ENCODE measurements at places on chromosomes 6 and 20.

- no peak for DNase-seq
These were observed 39.0 kb downstream of the MYH7B start for GRCh38 chr20:34994509-34995131.

DNA sequence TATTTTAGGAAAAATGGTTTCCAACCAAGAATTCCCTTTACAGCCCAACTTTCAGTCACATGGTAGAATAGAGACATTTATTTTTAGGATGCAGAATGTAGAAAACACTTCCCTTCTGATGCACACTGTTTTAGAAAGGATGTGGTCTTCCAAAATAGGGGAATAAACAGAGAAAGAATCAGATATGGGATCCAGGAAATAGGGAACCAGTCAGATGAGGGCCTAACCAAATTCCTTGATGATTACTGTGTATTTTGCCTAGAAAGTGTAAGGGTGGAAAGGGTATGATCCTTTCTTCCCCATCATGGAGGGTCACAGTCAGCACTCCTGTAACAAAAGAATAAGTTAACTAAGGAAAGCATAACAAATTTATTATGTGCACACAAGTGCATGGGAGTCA lies 27.4 kb downstream of the SLX4IP start:
- no peak for DNase-seq

GRCh38 chr6:138107752-138108592 lies 753 bp upstream of the PERP start:
- DNase-seq: peak; percentile 8

DNA sequence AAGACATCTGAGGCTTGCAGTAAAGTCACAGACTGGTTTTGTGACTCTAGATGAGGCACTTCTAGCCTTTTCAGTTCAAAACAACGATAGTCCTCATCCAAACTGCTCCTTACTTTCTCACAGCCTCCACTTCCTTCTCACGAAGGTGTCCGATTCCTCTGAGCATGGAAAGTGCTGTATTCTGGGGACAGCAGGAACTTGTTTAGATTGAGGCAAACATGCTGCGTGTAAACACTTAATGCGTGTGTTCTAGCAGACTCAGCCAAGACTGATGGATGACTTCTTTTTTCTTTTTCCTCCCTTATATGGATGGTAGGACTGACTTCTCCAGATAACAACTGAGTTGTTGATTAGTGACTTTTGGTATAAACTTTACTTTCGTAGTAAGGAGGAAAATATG lies 80.2 kb upstream of the PRDM1 start:
- DNase-seq: no peak

DNA sequence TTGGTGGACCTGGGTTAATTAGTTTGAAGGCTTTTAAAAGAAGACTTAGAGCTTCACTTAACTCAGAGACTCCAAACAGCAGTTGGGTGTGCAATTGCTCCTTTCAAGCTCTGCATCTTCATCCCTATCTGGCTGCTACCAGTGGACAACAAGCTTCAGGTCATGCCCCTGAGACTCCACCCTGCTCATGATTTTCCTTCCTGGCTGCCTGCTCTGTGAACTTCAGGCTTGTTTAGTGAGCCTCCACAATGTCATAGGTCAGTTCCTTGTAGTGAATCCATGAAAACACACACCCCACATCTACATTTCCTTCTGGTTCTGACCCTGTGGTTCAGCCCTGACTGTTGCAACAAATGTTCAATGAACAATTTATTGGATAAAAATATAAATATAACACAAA lies 61.1 kb upstream of the MARCKS start:
- DNase-seq: no peak

DNA sequence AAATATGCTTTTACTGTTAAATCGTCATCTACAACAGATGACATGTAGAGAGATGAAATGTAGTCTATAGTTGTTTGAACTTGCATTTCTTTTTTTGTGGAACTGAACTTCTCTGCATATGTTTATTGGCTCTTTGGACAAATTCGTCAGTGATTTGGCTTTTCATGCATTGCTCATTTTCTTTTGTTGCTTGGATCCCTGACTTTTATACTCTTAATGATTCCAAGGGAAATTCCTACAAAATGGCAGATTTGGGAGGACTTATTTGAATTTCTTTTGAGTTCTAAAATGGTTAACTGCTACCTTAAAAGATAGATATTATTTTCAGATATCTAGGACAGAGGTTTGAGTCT lies 65.4 kb downstream of the UTRN start:
- no peak for DNase-seq

GRCh38 chr6:13581700-13582229 lies 7.4 kb downstream of the SIRT5 start:
- DNase-seq: no peak

GRCh38 chr20:11457488-11457887 lies 460.2 kb upstream of the BTBD3 start:
- no peak for DNase-seq

DNA sequence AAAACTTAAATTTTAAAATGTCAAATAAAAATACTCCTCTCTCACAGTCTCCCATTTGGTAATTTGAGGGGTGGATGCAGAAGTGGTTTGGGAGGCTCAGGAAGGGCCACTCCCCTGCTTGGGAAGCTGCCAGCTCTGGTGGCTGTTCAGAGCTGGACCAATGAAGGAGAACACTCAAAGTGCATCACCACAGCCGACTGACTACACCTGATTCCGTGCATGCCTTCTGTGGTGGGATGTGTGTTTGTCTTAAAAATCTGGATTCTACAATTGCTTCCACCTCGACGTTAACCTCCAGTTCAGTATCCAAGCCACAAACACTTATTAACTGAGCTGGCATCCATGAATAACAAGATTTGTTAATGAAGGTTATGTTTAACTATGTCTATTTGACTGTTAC lies 137.3 kb downstream of the FOXC1 start:
- DNase-seq: no peak

GRCh38 chr20:51027035-51027795 lies 4.3 kb upstream of the KCNG1 start:
- DNase-seq: no peak

DNA sequence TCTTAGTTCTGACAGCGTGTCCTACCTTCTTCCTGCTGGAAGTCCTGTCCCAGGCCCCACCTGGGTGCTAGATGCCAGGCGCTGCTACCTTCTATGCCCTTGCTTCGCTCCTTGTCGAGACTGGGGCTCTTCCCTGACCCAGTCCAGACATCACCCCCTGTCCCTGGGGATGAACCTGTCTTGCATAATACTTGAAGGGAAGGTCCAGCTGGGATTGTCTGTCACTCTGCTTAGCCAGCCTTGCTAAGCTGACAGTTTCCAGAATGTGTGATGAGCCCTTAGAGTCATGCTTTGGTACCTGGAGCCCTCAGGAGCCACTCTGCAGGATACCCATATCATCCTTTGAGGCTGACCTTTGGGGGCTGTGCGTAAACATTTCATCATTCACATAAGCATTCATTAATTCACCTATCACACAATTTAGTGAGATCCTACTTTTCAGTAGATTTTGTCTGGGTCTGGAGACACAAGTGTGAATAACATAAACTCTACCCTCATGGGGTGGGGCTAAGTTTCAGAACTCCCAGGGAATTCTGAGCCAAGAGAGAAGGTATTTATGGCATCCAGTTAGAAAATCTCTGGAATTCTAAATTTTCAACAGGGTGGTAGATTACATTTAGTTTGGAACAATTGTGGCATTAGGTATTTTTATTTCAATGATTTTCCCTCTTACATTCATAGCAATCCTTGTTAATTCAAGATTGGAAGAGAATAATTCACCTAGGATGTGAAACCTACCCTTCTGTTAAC lies 151.1 kb upstream of the HDAC2 start:
- DNase-seq: no peak

DNA sequence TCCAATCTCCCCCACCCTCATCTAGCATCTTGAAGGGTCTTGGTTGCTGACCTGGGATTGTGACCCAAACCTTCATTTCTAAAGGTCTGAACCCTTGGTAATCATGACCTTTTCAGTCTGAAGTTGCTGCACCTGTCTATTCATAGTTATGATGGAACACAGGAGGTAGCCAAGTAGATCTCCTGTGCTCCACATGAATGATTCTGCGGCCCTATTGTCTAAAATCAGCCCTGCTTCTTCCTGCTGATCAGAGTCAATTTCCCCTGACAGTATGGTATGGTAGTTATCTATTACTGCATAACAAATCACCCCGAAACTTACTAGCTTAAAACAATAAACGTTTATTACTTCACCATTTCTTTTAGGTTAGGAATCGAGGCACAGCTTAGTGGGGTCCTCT lies 9.0 kb downstream of the OR2B6 start:
- no peak for DNase-seq

- peak; percentile 91 for DNase-seq
These were observed at the start of gene GMEB2 for GRCh38 chr20:63626424-63627128. Gene GMEB2 (minus strand): TSS chr20:63627101. CDS start chr20:63619397, 7,704 bp downstream.

DNA sequence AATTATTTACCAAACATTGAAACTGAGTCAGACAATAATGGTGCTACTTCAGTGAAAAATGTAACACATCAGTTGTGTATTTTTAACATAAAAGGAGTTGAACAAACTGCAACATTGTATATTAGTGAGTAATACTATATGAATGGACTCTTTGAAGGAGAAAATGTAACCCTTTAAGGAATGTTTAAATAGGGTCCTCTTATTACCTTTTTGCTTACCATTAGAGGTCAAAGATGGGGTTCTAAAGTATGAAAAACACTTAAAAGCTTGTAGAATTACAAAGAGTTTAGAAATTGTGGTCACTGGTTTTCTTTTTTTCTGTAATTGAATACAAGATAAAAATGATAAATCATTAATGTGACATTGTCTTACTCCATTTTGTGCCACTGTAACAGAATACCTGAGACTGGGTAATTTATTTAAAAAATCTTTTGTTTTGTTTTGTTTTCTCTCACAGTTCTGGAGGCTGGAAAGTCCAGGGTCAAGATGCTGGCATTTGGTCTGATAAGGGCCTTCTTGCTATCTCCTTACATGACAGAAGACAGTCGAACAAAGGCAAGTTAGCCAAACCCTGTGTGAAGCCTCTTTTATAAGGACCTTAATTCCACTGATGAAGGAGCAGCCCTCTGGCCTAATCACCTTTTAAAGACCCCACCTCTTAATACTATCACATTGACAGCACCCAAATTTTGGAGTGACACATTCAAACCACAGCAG lies 43.2 kb downstream of the SESN1 start:
- DNase-seq: no peak

GRCh38 chr6:138109042-138109997 lies 2.1 kb upstream of the PERP start:
- peak; percentile 35 for DNase-seq

DNA sequence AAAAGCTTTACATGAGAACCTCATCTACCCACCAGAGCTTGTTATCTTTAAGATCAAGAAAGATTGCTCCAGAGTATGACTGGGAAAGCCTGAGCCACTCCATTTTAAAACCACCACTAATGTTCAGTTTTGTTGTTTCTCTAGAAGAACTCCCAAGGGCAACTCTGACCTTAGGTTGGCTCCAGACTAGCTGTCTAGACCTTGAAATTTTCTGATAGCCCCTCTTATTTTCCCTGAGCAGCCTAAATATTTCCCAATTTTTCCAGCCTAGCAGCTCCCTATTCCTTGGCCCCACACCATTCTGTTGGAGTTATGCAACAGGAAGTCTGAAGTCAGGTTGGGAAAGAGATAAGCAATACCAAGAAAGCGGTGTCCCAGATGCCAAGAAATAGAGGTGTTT lies 84.6 kb upstream of the TCF21 start:
- no peak for DNase-seq

GRCh38 chr20:17822540-17823408 lies 123.0 kb downstream of the BANF2 start:
- no peak for DNase-seq

DNA sequence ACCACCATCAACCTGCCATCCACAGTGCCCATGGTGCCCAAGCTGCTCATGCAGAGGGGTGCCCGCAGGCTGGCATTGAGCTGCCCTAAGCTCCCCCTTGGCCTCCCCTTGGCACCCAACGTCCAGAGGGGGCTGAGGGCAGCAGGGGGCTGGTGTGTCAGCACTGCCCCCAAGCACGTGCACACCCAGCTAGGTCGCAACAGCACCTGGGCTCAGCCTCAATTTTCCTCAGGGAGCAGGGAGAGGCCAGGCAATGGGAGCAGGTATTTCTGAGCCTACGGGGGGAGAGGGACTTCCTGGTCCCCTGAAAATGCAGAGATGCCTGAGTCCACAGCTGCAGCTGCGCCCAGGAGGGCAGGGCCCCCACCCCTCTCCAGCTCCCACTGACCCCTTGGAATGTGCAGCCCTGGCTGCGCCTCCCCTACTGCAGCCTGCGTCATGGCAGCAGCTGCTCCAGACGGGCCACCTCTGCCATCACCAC lies 204.2 kb downstream of the ANKRD60 start:
- DNase-seq: no peak

DNA sequence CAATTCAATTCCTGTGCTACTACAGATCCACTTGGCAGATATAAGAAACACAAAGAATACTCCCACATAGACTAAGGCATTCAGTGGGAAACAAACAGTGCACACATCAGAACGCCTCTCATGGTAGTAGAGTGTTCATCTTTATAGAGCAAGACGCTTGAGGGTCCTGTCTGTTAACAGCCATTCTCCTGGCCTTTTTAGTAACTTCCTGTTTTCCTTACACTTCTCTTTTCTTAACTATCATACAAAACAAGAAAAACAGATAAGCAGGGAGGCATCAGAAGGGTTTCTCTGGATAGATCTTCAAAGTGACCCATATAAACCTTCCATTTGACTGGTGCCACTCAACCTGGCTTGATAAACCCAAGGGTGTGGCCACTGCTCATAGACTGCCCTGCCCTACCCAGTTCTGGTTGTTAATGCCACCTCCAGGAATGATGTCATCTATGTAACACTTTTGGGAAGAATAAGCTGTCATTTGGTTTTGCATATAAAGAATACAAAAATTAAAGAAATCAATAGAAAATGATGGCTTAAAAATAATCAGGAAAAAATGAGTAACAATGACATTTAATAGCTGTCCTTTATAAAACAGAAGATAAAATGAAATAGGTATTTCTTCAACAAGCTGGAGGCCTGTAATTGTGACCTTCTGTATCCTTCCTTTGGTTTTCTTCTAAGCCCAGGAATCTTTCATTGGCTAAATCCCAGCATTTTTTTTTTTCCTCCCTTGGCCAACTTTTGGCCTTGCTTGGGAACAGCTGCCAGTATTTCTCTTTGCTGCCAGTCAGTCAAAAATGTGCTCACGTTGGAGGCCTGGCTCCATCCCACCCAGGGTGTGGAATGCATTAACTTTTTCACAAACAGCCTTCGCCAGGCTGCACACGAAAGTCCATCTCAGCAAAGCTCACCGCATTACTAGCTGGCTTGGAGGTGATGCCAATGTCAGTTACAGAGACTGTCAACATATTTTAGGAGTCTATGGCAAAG lies 103.5 kb downstream of the GJA10 start:
- DNase-seq: no peak

- DNase-seq: no peak
These were observed 263.5 kb downstream of the TMEM242 start for GRCh38 chr6:157059781-157060180.

- DNase-seq: peak; percentile 44
These were observed 50.4 kb downstream of the HLA-DPB1 start for GRCh38 chr6:33126101-33126714.

- DNase-seq: no peak
These were observed 148.2 kb downstream of the BCKDHB start for GRCh38 chr6:80254716-80255115.

GRCh38 chr20:14896569-14896968 lies 559.2 kb upstream of the FLRT3 start:
- no peak for DNase-seq

GRCh38 chr20:1474817-1475603 lies 8.4 kb upstream of the NSFL1C start:
- DNase-seq: no peak

Data from T-helper 1 cell (primary cell).